GM23248 (cell line): ENCODE measurements at places on chromosomes 6 and 20. TPM values are rescaled to one million over a fixed set of nuclear protein-coding genes. Genes with fewer than 3 reads are reported as not detected.

DNA sequence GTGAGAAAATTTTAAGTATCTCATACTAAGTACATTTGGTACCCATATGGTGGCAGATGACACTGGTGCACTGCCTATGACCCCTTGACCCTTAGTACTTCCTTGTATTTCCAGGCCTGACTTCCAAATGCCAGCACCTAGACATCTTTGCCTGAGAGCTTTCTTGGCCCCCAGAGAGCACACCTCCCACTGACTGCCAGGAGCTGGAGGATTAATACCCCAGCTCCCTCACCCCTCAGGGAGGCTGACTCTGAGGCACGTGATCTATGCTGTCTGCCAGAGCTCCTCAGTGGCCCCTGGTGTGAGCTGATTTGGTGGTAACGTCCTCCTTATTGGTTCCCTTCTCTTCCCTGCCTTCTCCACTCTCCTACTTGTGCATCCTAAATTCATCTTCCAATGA is 38.0 kb downstream of the BFSP1 start:
- H3K27me3 ChIP-seq: peaks cover 5% of the 10 kb centered on the region
- no peaks in the 10 kb centered on the region for H3K36me3 ChIP-seq
- no peak overlapping the region for H3K4me3 ChIP-seq
- H3K27ac ChIP-seq: no peak overlapping the region
- DNase-seq: no peak

DNA sequence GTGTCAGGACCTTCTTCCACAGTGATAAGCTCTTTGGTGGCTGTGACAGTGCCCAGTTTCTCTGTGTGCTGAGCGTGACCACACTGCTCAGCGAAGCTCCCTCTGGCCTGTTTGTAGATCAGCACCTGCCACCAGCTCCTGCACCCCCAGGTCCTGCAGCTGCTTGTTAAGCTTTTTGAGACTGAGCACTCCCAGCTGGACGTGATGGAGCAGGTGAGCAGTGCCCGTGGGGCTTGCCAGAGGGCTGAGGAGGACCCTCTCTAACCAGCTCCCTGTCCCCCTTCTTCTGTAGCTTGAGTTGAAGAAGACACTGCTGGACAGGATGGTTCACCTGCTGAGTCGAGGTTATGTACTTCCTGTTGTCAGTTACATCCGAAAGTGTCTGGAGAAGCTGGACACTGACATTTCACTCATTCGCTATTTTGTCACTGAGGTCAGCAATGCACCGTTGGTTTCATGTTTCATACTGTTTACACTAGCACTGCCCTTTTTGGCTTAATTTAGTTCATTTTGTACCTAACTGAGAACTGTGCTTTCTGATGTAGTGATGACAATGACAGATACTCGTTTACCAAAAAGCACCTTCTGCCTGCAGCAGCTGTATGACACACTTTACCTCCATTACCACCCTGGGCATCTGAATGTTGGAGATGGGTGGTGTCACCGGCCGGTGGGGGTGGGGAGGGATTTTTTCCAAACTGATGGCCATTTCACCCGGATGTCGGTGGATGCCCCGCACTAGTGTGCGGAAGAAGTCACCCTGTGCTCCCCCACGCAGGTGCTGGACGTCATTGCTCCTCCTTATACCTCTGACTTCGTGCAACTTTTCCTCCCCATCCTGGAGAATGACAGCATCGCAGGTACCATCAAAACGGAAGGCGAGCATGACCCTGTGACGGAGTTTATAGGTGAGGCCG is 12.5 kb downstream of the NELFCD start:
- H3K36me3 ChIP-seq: peaks cover 56% of the 10 kb centered on the region; the same call in 1 of the 2 replicates
- no peak for DNase-seq
- H3K4me3 ChIP-seq: no peak overlapping the region
- no peak overlapping the region for H3K27ac ChIP-seq
- no peaks in the 10 kb centered on the region for H3K4me1 ChIP-seq
- H3K27me3 ChIP-seq: no peaks in the 10 kb centered on the region

DNA sequence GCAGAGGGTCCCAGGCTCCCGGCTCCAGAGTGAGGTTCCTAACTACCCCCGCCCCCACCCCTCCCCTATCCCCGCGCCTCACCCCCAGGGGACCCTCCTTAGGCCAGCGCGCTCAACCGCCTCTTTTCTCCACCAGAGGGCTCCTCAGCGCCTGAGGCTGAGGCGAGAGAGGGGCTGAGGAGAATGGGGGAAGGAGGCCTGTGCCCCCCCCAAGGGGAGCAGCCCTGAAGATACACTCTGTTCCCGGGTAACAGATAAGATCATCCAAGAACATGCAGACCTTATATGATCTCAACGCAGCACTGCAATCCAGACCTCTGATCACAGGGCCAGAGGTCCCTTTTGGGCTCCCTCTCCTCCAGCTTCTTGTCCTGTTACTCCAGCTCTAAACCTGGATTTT is 43.3 kb upstream of the MRPS10 start:
- no peak overlapping the region for H3K4me3 ChIP-seq
- no peak overlapping the region for H3K27ac ChIP-seq
- DNase-seq: peak; percentile 20
- no peaks in the 10 kb centered on the region for H3K27me3 ChIP-seq
- H3K4me1 ChIP-seq: no peaks in the 10 kb centered on the region
- H3K36me3 ChIP-seq: no peaks in the 10 kb centered on the region

DNA sequence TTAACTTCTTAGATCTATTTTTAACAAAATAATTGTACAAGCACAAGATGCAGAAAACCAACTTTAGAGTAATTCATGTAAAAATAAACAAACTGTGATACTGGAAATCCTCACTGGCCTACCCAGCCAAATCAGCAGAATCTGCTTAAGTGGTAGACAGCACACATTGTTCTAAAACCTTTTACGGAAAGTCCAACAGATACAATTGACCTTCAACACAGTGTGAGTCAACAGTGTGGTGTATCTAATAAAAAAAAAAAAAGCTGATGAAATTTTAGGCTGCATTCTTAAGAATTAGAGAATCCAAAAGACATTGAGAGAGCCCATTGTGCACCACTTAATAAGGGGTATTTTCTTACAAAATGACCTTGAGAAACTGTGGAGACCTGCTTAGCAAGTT is 174.5 kb downstream of the COL21A1 start:
- peaks cover 21% of the 10 kb centered on the region for H3K4me1 ChIP-seq
- H3K27ac ChIP-seq: peak overlapping the region; percentile 69
- no peak overlapping the region for H3K4me3 ChIP-seq
- H3K36me3 ChIP-seq: no peaks in the 10 kb centered on the region

DNA sequence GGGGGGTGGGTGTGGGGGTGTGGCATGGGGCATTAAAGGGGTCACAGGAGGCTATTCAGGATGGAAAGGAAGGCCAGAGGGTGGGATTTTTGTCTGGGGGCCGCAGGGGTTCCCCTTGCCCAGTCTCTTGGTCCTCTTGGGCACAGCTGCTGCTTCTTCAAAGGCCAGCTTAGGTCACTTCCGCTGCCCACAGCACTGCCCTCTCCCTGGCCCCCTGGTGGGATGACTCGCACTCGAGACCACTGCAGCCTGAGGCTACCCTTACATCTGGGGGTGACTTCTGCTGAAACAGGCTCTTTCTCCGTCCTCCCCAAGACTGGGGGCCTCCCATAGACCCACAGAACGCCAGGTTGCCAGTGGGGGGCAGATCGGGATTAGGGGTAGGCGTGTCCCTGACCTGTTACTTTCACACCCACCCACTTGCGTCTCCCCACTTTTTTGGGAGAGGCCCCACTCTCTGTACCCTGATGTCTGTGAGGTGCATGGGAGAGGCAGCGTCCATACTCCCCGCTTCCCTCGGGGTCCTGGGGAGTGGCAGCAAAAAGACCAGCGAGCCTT is 1.3 kb downstream of the LKAAEAR1 start:
- no peaks in the 10 kb centered on the region for H3K36me3 ChIP-seq
- no peak overlapping the region for H3K27ac ChIP-seq
- peak overlapping the region; percentile 66 for H3K4me3 ChIP-seq
- peaks cover 4% of the 10 kb centered on the region; the same call in 1 of the 2 replicates for H3K27me3 ChIP-seq

DNA sequence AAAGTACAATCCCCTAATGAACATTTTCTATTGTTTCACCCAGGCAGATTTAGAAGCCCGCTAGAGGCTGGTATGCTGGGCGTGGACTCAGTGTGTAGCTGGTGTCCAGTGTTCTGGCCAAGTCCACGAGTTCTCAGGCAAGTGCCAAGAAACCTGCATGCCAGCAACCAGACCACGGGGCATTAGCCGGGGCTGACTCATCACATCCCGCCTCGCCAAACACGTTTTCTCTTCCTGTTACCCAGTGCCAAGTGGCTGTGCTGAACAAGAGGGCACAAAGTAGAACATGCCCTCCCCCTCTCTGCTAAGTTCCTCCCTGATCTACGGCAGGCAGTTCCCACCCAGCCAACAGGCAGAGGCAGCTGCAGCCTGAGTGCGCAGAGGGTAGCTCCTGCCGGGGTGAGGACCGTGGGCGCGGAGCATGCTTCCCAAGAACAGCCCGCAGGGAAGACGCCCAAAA is 29.6 kb downstream of the RAMACL start:
- DNase-seq: peak; percentile 97
- H3K4me1 ChIP-seq: peaks cover 49% of the 10 kb centered on the region
- no peaks in the 10 kb centered on the region for H3K27me3 ChIP-seq
- H3K4me3 ChIP-seq: peak overlapping the region; percentile 27
- peak overlapping the region; percentile 89 for H3K27ac ChIP-seq

DNA sequence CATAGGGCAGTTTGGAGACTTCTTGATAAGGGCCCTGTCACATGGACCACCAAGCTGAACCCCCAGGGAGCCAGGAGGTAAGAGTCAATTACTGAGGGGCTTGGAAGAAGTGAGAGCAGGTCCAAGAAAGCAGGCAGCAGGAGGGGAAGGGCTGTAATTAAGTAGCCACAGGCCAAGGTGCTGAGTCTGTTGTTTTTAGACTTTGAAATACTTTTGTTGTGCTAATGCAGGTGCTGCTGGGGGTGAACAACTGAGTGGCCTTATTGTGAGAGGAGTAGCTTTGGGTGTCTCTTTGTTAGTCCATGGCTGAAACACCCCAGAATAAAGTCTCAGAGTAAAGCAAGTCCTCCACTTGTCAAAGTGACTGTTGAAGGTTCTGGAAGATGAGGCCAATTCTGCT is 267.0 kb upstream of the SUPT3H start:
- no peak for DNase-seq
- no peak overlapping the region for H3K4me3 ChIP-seq
- H3K27me3 ChIP-seq: no peaks in the 10 kb centered on the region
- peaks cover 9% of the 10 kb centered on the region for H3K4me1 ChIP-seq
- no peak overlapping the region for H3K27ac ChIP-seq

DNA sequence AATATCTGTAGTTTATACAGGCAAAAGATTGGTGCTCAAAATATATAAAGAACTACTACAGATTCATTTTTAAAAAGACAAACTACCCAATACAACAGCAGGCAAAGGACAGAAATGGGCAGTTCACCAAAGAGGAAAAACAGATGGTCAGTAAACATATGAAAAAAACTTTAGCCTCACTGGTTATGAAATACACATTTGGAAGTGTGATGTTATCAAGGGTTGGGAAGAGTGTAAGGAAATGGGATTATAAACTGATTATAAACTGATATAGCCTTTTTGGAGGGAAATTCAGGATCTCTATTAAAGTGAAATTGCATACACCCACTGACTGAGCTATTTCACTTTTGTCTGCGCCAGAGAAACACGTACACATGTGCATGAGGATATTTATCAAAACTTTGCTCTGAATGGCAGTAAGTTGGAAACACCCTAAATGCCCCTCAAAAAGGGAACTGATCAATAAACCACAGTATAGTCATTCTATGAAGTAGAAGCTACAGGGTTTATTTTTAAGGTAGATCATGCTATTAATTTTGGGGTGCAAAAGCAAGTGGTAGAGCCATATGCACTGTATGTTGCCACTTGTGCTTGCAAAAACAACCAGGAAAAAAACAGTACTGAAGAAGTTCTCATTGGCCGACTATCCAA is 32.2 kb upstream of the ARFGEF2 start:
- no peak for DNase-seq
- H3K4me1 ChIP-seq: no peaks in the 10 kb centered on the region
- H3K27me3 ChIP-seq: peaks cover 6% of the 10 kb centered on the region
- no peak overlapping the region for H3K4me3 ChIP-seq
- H3K27ac ChIP-seq: no peak overlapping the region
- H3K36me3 ChIP-seq: no peaks in the 10 kb centered on the region

- peaks cover 8% of the 10 kb centered on the region; the same call in 1 of the 2 replicates for H3K36me3 ChIP-seq
- DNase-seq: no peak
- H3K4me1 ChIP-seq: no peaks in the 10 kb centered on the region
- H3K4me3 ChIP-seq: no peak overlapping the region
- H3K27me3 ChIP-seq: no peaks in the 10 kb centered on the region
These were observed 269.3 kb downstream of the ZFAND3 start for GRCh38 chr6:38088829-38089228.

- H3K4me1 ChIP-seq: peaks cover 39% of the 10 kb centered on the region
- H3K27ac ChIP-seq: peak overlapping the region; percentile 98
- DNase-seq: peak; percentile 82
- no peaks in the 10 kb centered on the region for H3K27me3 ChIP-seq
- H3K36me3 ChIP-seq: no peaks in the 10 kb centered on the region
These were observed 760 bp upstream of the IBTK start for GRCh38 chr6:82248273-82248735.

DNA sequence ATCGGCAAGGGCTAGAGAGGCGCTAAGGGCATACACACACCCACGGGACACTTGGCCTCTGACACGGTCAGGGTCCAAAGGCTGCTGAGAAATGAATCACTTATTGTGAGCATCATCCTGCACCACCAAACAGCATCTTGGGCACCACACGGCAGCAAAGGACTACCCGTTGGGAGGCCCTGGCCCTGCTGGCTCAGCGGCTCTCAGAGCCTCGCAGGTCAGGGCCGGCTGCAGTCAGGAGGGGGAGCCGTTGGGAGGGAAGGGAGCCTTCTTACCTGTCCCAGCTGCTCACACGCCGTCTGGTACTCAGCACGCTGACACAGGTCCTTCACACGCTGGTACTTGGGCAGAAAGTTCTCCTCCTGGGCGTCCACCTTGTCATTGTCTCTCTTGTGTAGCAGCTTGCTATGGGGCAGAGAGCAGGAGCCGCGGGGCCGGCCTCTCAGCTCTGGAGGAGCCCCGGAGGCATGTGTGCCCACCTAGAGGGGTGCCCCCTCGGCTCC is 109.0 kb downstream of the SULF2 start:
- H3K4me3 ChIP-seq: no peak overlapping the region
- H3K27me3 ChIP-seq: no peaks in the 10 kb centered on the region
- no peaks in the 10 kb centered on the region for H3K4me1 ChIP-seq
- DNase-seq: no peak

- H3K4me3 ChIP-seq: peak overlapping the region; percentile 98
- no peaks in the 10 kb centered on the region for H3K27me3 ChIP-seq
- H3K4me1 ChIP-seq: peaks cover 32% of the 10 kb centered on the region
- DNase-seq: peak; percentile 62
- peak overlapping the region; percentile 98 for H3K27ac ChIP-seq
These were observed 859 bp downstream of the PPP1R10 start for GRCh38 chr6:30615958-30616810.

GRCh38 chr6:87714093-87714842 is 12.2 kb upstream of the AKIRIN2 start:
- DNase-seq: peak; percentile 84
- no peaks in the 10 kb centered on the region for H3K36me3 ChIP-seq
- H3K27ac ChIP-seq: peak overlapping the region; percentile 58
- H3K4me3 ChIP-seq: no peak overlapping the region

HDGFL1 gene
- total RNA-seq: not detected in 2 replicates

CRISP3 gene
- total RNA-seq: not detected in 2 replicates

STMND1 gene
- total RNA-seq: not detected in 2 replicates

PTPRK gene
- total RNA-seq: 23.1 and 34.5 TPM in 2 replicates

BIRC7 gene
- not detected in 2 replicates for total RNA-seq

EPB41L1 gene
- total RNA-seq: 16.2 and 19.2 TPM in 2 replicates

FGD2 gene
- total RNA-seq: not detected in 2 replicates
